Fibroblast of skin of abdomen (primary cell): ENCODE measurements at places on chromosomes 3 and 15.

- no peak for DNase-seq
Observed at GRCh38 chr15:90481023-90481422, 48.7 kb upstream of the CRTC3 start.

DNA sequence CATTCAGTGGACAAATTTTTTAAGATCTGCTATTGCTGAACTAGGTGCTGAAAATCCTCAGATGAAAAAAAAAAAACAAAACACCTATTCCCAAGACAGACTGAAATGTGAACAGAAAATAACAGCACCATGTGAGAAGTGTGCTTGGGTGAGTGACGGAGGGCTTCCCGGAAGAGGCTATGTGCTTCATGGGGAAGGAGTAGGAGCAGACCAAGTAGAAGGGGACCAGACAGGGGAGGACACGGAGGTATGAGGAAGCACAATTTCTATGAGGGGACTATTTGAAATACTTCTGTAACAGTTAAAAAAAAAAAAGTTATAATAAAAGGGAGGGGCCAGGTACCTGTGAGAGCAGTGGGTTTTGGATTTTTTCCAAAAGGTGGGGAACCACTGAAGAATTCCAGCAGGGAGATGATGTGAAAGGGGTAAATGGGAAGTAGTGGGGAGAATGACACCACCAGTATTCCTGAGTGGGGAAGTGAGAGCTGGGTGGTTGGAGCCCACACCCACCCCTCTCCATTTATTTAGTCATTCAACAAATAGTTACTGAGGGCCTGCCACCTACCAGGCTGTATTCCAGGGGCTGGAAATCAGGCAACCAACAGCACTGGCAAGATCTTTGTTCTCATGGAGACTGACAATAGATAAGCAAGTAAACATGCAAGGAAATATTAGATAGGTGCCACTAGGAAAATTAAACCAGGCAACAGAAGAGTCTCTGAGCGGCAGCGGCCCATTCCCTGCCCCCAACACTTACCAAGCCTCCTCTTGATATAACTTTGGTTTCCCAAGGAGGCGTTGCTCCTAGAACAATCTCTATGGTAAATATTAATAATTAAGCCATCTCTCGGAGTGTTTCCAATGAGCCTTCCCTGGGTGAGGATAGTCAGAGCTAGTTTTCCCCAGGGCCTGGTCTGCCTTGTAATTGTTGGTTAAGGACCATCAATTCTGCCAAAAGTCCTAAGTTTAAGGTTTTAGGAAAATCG lies 3.8 kb upstream of the USP3 start:
- DNase-seq, result no peak

- DNase-seq, result peak; percentile 72
Observed at GRCh38 chr3:25424614-25425013, 3.4 kb upstream of the RARB start.

DNA sequence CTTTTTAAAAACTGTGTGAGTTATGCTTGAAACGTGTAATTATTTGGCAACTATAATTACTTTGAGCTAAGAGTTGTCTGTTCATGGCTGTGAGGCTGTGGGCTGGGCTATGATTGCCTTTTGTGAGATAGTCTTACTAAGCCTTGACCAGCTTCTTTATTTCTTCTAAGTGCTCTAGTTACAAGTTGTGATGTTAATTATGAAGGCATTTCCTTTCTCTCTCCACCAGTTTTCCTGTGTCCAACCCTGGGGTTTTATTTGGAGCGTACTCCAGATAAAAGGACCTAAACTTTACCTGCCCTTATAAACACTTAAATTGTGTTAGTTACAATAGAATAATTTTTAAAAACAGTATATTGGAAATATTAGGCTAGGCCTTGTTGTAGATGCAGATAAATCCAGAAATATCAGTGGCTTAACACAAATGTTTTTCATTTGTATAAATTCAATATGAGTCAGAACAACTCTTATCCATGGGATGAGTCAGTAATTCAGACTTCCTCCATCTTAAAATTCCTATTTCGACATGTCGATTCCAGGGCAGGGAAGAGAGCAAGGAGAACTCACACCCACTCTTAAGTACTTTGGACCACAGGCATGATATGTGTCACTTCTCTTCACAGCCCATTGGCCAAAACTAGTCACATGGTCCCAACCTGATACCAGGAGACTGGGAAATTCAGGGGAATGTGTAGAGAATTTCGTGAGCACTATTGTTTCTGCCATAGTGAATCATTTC lies 17.0 kb downstream of the TMEM62 start:
- DNase-seq, result peak; percentile 96

DNA sequence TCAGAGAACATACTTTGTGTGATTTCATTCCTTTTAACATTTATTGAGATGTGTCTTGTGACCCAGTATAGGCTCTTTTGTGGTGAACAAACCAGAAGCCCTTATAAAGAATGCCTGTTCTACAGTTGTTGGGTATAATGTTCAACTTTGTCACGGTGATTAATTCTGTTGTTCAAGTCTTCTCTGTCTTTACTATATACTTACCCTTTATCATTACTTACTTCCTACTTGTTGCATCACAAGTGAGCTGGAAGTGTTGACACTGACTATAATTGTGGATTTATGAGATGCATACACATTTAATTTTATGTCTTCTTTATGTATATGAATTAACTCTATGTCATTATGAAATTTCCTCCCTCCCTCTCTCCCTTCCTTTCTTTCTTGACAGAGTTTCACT lies 59.7 kb upstream of the TBL1XR1 start:
- peak; percentile 66 for DNase-seq

DNA sequence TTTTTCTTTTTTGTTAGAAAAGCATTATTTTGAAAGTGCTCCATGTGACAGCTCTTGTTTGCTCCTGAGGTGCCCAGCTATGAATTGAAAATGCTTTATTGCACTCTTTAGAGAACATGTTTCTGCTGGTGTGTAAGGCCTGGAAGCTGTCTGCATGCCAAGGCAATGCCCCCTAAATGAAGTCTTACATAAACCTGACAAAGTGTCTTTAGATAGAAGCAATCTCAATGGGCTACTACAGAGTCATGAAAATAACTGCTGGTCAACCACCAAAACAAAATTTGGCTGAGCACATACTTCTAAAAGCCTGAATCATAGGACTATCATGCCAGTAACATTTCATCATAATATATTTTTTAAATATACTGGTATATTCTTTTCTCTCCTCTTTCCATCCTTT lies 178.7 kb downstream of the THRB start:
- peak; percentile 19 for DNase-seq

- DNase-seq, result no peak
Observed at GRCh38 chr15:35379972-35380371, 166.0 kb downstream of the DPH6 start.

- DNase-seq, result no peak
Observed at GRCh38 chr15:47383102-47383501, 334.2 kb upstream of the SEMA6D start.

DNA sequence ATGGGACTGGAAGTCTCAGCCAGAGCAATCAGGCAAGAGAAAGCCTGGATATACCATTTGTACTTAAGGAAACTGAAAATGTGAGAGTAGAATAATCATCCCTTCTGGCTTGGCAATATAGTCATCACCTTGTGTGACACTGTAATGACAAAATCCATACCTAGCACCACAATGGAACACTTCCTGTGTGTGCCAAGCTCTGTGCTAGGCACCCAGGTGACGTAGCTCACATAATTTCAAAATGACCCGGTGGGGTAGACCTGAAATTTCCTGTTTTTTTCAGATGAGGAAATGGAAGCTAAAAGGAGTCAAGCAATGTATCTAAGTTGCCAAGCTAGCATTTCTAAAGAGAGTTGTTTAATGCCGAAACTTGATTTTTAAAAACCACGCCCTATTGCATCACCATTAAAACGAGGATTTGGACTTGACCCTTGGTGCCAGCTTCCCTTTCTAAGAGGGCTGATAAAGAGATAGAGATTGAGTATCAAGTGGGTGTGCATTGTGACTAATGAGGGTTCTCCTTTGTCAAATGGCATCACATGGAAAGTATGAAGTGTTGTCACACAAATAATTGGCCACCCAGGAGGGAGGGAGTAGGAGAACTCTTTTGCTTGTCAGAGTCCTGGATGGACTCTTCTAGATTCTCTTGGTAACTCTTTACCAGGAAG lies 141.3 kb upstream of the PDZRN3 start:
- DNase-seq, result no peak

DNA sequence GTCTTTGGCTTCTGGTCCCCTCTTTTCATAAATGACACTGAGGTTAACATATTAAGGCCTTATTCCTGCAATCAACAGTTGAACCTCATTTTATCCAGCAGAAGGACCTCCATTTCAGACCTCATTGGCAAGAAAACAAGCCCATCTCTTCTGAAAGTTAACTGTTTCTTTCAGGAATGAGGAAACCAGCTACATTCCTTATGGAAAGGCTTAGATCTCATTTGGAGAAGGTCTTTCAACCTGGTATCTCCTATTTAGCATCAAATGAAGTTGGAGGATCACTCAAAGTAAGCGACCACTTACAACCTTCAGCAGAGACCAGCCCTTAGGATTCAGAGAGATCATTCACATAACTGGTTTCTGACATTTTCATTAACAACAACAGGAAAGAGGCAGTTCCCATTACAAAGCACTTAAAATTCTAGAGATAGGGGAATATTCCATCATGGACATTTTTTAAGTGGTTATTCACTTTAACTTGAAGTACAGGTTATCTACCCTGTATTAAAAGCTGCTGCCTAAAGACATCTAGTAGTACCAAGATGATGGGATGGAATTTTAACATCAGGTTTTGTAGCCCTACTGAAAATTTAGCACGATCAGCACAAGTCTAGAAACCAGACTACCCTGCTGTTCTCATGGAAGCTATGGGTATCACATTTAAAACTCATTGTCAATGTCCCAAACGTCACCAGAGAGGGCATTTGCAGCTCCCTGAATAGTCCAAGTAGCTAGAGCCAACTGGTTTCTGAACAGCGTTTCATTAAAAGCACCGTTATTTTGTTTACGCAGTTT lies 30.4 kb downstream of the TFRC start:
- no peak for DNase-seq

DNA sequence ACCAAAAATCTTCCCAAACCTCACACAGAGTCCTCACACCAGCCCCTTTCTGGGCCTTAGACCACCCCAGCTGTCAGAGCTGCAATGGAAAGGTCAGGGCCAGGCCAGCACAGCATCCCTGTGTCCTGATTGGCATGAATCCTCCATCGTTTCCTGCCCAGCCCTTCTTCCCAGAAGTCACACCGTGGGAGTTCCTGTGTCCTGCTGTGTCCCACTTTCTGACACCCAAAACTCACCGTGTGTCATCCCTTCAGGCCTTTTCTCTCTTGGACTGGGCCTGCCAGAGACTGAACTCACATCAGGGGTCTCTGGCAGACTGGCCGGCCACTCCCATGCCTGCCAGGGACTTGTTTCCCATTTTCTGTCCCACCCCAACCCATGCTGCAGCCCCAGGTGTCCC lies 32.5 kb upstream of the CHRNB4 start:
- DNase-seq, result no peak
